Activated CD8-positive, alpha-beta memory T cell treated with anti-CD3 and anti-CD28 coated beads, Interleukin-2, amount 50 U/mL, for 4 hours (primary cell): ENCODE measurements at places on chromosomes 7 and 10.

GRCh38 chr7:36881233-36881874, 157.1 kb upstream of the AOAH start:
- DNase-seq: no peak

- DNase-seq: no peak
Measured at GRCh38 chr7:149547126-149547525, 49.5 kb upstream of the ZNF746 start.

GRCh38 chr10:112217386-112218035, 33.9 kb upstream of the GPAM start:
- DNase-seq: no peak

DNA sequence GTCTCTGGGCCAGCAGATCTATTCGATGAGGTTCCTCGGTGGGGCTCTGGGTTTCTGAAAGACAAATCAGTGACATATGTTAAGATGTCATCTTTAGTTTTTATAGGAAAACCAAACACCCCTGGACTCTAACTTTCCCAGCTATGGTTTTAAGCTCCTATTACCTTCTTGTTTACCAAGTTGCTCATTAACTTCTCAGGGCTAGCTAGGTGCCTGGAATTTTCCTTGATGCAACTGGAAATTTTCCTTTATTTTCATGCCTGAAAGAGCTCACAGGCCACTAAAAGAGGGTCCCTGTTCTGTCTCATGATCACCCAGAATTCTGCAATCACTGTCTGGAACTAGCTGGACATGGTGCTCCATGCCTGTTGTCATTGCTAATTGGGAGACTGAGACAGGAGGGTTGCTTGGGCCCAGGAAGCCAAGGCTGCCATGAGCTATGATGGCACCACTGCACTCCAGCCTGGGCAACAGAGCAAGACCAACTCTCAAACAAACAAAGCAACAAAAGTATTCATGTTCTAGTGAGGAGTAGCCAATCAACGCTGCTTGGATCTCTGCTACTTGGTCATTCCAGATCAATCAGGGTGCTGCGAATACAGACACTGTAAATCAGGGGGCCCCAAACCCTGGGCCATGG, 1173.5 kb upstream of the AUTS2 start:
- DNase-seq: no peak

GRCh38 chr10:104109908-104110662, 11.9 kb upstream of the SFR1 start:
- no peak for DNase-seq
